ENCODE measurements at places on chromosomes 3 and 15.

- H3K4me3 ChIP-seq, result no peak overlapping the region
- H3K36me3 ChIP-seq, result no peaks in the 10 kb centered on the region
- no peak overlapping the region for H3K27ac ChIP-seq
- H3K27me3 ChIP-seq, result no peaks in the 10 kb centered on the region
Observed at GRCh38 chr3:10417847-10418246, 87.5 kb downstream of the ATP2B2 start.

DNA sequence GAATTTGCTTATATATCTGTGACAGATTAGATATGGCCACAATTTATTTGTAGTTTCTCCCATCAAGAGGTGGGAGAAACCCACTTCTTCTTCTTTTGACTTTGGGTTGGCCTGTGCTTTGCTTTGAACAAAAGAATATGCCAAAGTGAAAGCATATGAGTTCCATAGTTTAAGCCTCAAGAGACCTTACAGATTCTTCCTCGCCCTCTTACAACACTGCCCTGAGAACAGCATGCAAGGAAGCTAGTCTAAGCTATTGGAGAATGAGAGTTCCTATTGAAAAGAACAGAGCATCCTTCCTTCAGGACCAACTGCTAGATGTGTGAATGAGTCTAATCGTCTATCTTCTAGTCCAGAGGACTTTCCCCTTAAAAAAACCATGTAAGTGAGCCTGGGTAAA, 394.8 kb downstream of the TUSC7 start:
- no peak overlapping the region for H3K4me3 ChIP-seq
- no peaks in the 10 kb centered on the region for H3K27me3 ChIP-seq
- H3K4me1 ChIP-seq, result no peaks in the 10 kb centered on the region
- H3K36me3 ChIP-seq, result no peaks in the 10 kb centered on the region
- no peak for DNase-seq

GRCh38 chr3:146306656-146307455, 56.0 kb upstream of the PLSCR4 start:
- H3K27me3 ChIP-seq, result no peaks in the 10 kb centered on the region
- H3K36me3 ChIP-seq, result no peaks in the 10 kb centered on the region
- H3K4me3 ChIP-seq, result no peak overlapping the region

GRCh38 chr15:95887666-95888390, 442.7 kb upstream of the NR2F2 start:
- no peaks in the 10 kb centered on the region for H3K36me3 ChIP-seq
- no peak for DNase-seq
- H3K4me3 ChIP-seq, result no peak overlapping the region
- H3K27me3 ChIP-seq, result no peaks in the 10 kb centered on the region

DNA sequence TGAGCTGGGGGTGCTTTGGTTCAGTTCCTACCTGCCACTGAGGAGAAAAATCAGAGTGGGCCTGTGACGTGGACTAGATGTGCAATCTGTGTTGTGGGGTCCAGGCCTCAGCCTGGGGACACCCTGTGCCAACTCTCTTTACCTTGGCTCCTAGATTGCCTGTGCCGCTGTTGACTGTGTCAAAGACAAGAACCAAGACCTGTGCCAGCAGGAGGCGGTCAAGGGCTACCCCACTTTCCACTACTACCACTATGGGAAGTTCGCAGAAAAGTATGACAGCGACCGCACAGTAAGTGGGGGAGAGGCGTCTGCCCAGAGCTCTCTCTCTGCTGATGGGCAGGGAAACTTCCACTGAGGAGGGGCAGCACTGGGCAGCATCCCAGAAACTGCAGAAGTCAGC, 40.6 kb upstream of the SEC22A start:
- peaks cover 63% of the 10 kb centered on the region for H3K36me3 ChIP-seq
- H3K27me3 ChIP-seq, result no peaks in the 10 kb centered on the region
- H3K4me3 ChIP-seq, result no peak overlapping the region
- H3K4me1 ChIP-seq, result no peaks in the 10 kb centered on the region
- no peak overlapping the region for H3K27ac ChIP-seq

GRCh38 chr3:72678867-72679266, 169.4 kb downstream of the SHQ1 start:
- no peak for DNase-seq
- no peak overlapping the region for H3K4me3 ChIP-seq
- H3K36me3 ChIP-seq, result no peaks in the 10 kb centered on the region
- H3K27me3 ChIP-seq, result no peaks in the 10 kb centered on the region

- no peaks in the 10 kb centered on the region for H3K27me3 ChIP-seq
- peaks cover 12% of the 10 kb centered on the region for H3K4me1 ChIP-seq
- H3K4me3 ChIP-seq, result no peak overlapping the region
Observed at GRCh38 chr3:171967137-171967783, 72.1 kb upstream of the FNDC3B start.

DNA sequence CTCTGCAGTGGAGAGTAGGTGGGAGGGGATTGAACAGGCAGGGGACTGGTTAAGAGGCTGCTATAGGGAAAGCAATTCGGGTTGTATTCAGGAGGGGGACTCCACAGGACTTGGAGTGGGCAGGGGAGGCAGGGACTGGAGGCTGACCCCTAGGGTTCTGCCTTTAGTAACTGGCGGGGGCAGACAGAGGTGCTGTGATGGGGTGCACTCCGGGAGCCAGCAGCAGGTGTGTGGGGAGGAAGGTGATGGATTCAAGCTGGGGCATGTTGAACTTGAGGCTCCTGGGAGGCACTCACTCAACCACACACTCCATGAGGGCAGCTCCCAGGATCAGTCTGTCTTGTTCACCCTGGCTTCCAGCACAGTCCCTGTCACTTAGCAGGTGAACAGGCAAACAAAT, 12.5 kb downstream of the CAND2 start:
- DNase-seq, result no peak
- H3K36me3 ChIP-seq, result no peaks in the 10 kb centered on the region
- peak overlapping the region; percentile 1 for H3K4me3 ChIP-seq
- H3K27me3 ChIP-seq, result no peaks in the 10 kb centered on the region

Measured in activated naive CD8-positive, alpha-beta T cell treated with anti-CD3 and anti-CD28 coated beads, Interleukin-2, amount 50 U/mL, for 24 hours (primary cell).